ENCODE measurements at places on chromosomes 7 and 10.

- no peak for DNase-seq
Measured at GRCh38 chr7:55420530-55420929, 55.4 kb downstream of the LANCL2 start.

DNA sequence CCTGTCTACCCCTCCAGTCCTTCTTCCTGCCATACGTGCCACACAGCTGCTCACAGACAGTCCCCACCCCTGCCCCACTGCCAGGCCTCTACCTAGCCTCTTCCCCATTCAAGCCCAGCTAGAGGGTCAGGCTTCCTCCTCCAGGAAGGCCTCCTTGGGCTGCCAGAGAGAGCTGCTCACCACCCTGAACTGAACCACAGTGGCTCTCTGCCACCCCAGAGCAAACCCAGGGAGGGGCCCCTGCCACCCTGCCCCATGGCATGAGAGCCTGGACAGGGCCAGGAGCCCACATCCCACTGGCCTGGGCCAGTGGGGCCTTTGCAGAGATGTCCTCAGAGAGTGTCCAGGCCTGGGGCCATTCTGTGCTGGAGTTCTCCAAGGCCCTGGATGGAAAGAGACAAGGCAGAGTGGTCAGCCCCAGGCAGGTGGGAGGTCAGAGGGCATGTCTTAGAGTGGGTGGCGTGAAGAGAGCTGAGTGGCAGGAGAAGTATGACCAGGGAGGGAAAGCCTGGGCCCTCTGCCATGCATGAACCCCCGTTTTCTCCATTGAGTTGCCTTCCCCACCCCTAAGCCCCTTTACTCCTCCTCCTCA lies 40.4 kb downstream of the TMEM270 start:
- DNase-seq, result no peak

DNA sequence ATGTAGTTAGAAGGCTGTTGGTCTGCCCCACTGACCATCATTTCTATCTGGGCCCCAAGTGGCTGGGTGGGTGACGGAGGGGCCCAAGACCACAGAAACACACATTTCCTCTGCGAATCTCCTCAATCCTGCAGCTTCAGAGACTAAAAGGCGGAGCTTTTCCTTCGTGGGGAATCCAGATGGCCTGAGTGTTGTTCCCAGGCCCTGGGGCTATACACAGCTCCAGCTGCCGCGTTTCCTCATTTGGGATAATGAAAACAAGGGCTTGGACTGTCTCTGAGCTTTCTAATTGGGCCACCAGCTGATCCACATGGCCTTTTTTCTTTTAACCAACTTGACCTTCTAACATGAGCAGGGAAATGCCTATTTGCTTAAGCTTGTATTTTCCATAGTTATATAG lies 339.9 kb downstream of the CXCL12 start:
- no peak for DNase-seq

- DNase-seq, result no peak
Measured at GRCh38 chr7:45036796-45037195, 36.8 kb downstream of the CCM2 start.

DNA sequence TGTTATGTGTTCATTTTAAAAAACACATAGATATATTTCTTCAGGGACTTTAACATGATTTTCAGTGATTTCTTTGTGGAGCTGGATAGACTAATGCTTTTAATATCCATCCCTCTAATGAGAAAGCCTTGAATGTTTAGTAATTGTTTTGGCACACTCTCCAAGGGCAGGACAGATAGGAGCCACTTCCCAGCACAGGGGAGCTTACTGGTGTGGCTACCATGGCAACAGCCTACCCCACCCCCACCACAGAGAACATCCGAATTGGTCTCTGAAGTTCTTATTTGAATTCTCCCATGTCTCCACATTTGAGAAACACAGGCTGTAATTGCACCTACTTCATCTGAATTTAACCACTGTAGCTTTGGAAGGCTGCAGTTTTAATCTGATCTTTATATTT lies 87.7 kb downstream of the PRKG1 start:
- DNase-seq, result no peak

GRCh38 chr10:123266971-123267370 lies 112.8 kb downstream of the BUB3 start:
- DNase-seq, result no peak
